ENCODE measurements at places on chromosomes 3 and 15. TPM values are rescaled to one million over a fixed set of nuclear protein-coding genes. Genes with fewer than 3 reads are reported as not detected.

DNA sequence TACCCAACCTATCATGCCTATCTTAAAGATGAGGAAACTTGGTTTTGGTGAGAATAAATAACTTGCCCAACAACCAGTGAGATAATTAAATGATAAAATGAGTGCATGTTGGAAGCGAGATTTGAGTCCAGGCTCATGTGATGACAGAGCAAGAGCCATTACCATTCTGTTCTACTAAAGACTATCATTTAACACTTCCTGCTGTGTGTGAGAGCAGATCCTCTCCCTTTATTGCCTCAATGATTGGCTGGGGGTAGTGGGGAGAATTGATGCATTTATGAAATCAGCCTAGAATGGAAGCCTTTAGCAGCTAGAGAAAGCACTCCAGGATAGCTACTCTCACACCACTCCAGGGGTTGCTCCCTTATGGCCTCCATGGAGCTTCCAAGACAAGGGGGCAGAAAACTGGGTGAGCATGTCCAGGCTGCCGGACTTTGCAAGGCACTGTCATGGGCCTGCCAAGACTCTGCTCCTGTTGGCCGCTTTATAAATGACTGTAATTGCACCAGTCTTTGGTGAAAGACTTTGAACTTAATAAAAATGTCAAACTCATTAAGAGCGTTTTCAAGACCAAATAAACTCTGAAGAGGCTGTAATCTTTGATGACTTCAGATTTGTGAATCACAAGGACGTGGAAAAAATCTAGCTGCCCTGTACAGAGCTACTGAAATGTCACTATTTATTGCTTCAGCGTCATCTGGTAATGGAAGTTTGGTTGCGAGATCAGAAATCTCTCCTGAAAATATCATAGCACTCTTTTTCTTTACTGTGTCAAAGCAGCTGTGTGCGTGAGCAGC lies 209.1 kb upstream of the NR2E3 start:
- no peaks in the 10 kb centered on the region for H3K27me3 ChIP-seq
- H3K27ac ChIP-seq, result no peak overlapping the region
- H3K4me3 ChIP-seq, result no peak overlapping the region
- no peaks in the 10 kb centered on the region for H3K36me3 ChIP-seq
- DNase-seq, result no peak

GRCh38 chr3:195212033-195212748 lies 58.8 kb downstream of the XXYLT1 start:
- no peak for DNase-seq
- peaks cover 20% of the 10 kb centered on the region for H3K4me1 ChIP-seq
- H3K36me3 ChIP-seq, result no peaks in the 10 kb centered on the region
- no peak overlapping the region for H3K4me3 ChIP-seq

- H3K4me1 ChIP-seq, result peaks cover 15% of the 10 kb centered on the region
- no peak overlapping the region for H3K27ac ChIP-seq
- DNase-seq, result no peak
- H3K36me3 ChIP-seq, result no peaks in the 10 kb centered on the region
Measured at GRCh38 chr3:185532901-185533300, 19.5 kb downstream of the LIPH start.

GRCh38 chr3:188798556-188799145 lies 373.1 kb upstream of the TPRG1 start:
- no peaks in the 10 kb centered on the region for H3K27me3 ChIP-seq
- peaks cover 12% of the 10 kb centered on the region for H3K4me1 ChIP-seq
- H3K36me3 ChIP-seq, result no peaks in the 10 kb centered on the region
- no peak overlapping the region for H3K4me3 ChIP-seq
- DNase-seq, result no peak

GRCh38 chr3:137304313-137305056 lies 346.7 kb downstream of the IL20RB start:
- no peaks in the 10 kb centered on the region for H3K4me1 ChIP-seq
- H3K27ac ChIP-seq, result no peak overlapping the region
- H3K36me3 ChIP-seq, result no peaks in the 10 kb centered on the region
- no peak overlapping the region for H3K4me3 ChIP-seq
- DNase-seq, result no peak

GRCh38 chr15:41078125-41078524 lies 38.0 kb downstream of the INO80 start:
- H3K4me1 ChIP-seq, result no peaks in the 10 kb centered on the region
- no peak overlapping the region for H3K4me3 ChIP-seq
- DNase-seq, result no peak
- no peaks in the 10 kb centered on the region for H3K27me3 ChIP-seq

DNA sequence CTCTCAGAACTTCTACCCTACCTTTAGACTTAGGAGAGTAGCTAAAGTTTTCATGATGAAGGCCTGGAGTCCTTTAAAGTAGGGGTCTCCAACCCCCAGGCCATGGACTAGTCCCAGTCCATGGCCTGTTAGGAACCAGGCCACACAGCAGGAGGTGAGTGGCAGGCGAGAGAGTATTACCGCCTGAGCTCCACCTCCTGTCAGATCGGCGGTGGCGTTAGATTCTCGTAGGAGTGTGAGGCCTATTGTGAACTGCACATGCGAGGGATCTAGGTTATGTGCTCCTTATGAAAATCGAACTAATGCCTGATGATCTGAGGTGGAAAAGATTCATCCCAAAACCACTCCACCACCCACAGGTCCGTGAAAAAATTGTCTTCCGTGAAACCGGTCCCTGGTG lies 18.3 kb upstream of the CACNA2D3 start:
- no peak overlapping the region for H3K27ac ChIP-seq
- H3K27me3 ChIP-seq, result no peaks in the 10 kb centered on the region
- no peaks in the 10 kb centered on the region for H3K36me3 ChIP-seq
- no peaks in the 10 kb centered on the region for H3K4me1 ChIP-seq

GRCh38 chr15:67899596-67900283 lies 59.9 kb upstream of the RNU6-1 start:
- no peaks in the 10 kb centered on the region for H3K27me3 ChIP-seq
- H3K4me1 ChIP-seq, result no peaks in the 10 kb centered on the region
- H3K27ac ChIP-seq, result no peak overlapping the region
- DNase-seq, result no peak
- no peaks in the 10 kb centered on the region for H3K36me3 ChIP-seq
- no peak overlapping the region for H3K4me3 ChIP-seq

GRCh38 chr3:48661501-48662144 lies 1.1 kb downstream of the CELSR3 start:
- no peak overlapping the region for H3K27ac ChIP-seq
- no peaks in the 10 kb centered on the region for H3K36me3 ChIP-seq

Gene GOLGA8K
- not detected for total RNA-seq

Gene CYP1A2
- total RNA-seq, result not detected

Measured in suprapubic skin (tissue), 4 donors.